Daoy (cell line): ENCODE measurements at places on chromosomes 11 and 22. TPM values are rescaled to one million over a fixed set of nuclear protein-coding genes. Genes with fewer than 3 reads are reported as not detected.

The TMPRSS5 gene
- 0.69 TPM in 1 of 2 replicates, not detected in the other for total RNA-seq

The IPO7 gene
- 69.4 and 72.7 TPM in 2 replicates for total RNA-seq

The MS4A2 gene
- not detected in 2 replicates for total RNA-seq

The YPEL1 gene
- total RNA-seq: 0.86 and 1.9 TPM in 2 replicates

DNA sequence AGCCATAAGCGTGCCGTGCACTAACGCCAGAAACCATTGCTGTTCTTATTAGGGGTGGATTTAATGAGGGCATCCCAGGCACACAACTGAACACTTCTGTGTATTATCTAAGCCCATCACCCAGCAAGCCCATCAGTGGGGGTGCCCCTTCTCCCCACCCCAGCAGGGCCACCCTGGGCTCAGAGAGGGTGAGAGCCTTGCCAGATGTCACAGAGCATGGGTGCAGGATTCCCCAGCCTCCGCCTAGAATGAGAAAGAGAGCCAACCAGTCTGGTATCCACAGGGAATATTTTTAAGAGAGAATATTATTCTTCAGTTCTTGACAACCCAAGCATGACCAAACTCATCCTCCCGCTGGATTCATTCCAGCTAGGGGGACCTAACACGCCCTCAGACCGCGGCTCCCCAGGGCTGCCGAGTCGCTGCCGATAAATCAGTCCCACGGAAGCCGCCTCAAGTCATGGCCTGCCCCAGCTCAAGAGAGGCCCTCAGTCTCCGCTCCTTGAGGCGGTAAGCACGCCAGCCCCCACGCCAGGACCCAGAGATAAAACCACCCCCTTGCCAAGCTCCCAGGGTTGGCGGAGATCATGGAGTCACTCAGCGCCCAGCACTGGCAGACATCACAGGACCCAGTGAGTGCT lies 47.2 kb downstream of the MN1 start:
- DNase-seq: peak; percentile 28

- no peak for DNase-seq
Observed at GRCh38 chr11:64232967-64233315, 1.4 kb upstream of the VEGFB start.

- no peak for DNase-seq
Observed at GRCh38 chr11:111627591-111627990, 25.3 kb downstream of the SIK2 start.

DNA sequence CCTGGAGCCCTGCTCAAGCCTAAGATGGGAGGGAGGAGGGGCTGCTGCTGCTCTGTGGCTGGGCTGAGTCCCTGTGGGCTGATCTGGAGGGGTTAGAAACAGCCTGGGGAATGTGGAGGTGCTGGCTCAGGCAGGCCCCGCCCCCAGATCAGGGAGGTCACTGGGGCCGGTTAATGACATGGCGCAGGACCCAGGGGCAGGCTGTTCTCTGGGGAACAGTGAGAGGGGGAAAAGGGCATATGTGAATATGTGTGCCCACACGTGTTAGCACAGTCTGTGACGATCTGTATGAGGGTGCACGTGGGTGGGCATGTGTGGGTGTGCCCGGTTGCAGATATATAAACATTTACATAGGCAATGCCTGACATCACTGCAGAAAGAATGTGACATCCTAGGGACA lies 143.5 kb downstream of the MIAT start:
- DNase-seq: peak; percentile 38

DNA sequence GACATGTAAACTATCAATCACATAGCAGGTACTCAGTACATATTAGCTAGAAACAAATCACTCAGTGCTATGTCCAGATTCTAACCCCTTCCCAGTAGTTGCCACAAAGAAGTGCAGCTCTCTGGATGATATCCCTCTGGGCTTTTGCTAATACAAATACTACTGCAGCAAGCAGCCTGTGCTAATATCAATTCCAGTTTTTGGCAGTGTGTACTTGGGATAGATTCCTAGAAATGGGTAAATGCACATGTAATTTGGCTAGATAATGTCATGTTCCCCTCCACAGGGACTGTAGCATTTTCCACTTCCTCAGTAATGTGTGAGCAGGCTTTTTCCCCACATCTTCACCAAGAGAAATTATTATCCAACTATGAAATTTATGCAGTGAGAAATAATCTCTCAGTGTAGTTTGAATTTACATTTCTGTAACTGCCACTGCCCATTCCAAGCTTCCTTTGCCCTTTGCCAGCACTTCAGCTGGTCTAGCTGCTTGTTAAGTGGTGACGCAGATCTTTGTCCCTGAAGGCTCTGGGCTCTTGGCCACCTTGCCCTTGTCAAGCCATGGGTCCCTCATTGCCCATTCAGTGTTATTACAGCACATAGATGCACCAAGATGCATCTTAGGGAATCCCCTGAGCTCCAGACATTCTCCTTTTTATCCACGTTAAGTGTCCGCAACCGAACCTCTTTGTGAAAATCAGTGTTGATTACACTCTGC lies 107.1 kb upstream of the CLPB start:
- no peak for DNase-seq

The PLEKHB1 gene
- total RNA-seq: not detected in 2 replicates

- DNase-seq: no peak
Observed at GRCh38 chr22:19784384-19785175, 24.0 kb downstream of the TBX1 start.

DNA sequence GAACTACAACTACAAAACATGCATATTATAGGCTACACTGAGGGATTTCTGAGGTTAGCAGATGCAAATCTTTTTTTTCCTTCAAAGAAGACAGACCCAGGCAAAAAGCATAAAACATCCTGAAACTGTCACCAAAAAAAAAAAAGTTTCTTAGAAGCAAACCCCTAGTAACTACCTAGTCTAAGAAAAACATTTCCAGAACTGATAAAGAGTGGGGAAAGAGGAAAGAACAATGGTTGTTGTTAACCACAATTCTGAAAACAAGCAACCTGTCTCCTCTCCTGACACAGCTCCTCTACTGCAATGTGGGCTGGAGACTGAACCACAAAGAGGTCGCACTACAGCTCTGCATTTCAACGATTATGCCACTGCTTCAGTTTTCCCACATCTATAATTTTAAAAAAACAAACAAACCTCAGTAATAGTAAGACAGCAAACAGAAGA lies 15.0 kb downstream of the DENND5A start:
- DNase-seq: peak; percentile 19

- no peak for DNase-seq
Observed at GRCh38 chr11:11395126-11395525, 42.1 kb upstream of the CSNK2A3 start.

DNA sequence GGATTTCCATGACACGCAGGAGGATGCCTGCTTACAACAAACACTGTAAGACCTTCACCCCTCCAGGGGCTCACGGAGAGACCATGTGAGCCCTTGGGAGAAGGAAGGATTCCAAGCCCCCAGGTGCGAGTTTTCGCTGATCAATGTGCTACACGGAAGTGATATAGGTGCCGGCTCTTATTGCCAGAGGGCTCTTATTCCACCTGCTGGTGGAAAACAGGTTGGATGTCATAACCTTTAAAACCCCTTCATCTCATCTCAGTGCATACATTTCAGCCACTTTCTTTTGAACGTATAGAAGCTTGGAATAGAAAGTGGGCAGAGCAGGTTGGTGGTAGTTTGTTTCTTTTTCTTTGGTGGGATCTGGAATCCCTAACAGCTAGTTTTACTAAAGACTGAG lies 25.8 kb downstream of the LAYN start:
- no peak for DNase-seq

- DNase-seq: peak; percentile 73
Observed at GRCh38 chr11:130511765-130512164, 63.3 kb downstream of the ADAMTS15 start.

The UPK3A gene
- not detected in 2 replicates for total RNA-seq

DNA sequence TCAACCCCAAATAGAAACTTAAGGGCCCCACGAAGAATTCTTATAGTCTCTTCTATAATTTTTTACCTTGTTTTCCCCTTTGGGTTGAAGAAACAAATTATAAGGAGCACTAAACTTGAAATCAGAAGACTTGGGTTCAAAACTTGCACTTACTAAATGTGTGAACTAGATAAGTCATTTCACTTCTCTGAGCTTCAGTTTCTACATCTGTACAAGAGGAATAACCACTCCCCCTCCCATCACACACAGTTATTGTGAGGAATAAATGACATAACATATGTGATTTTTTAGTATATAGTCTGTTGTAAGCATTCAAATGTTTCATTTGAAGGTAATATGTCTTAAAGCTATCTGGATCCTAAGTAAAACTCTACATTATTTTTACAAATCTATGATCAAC lies 78.8 kb downstream of the LIF start:
- DNase-seq: no peak

GRCh38 chr22:45968751-45969413 lies 8.1 kb downstream of the WNT7B start:
- DNase-seq: peak; percentile 99

- peak; percentile 86 for DNase-seq
Observed at GRCh38 chr22:35648066-35649025, at the start of gene APOL6. APOL6 (plus strand) TSS chr22:35648446; CDS start chr22:35656426, 7,980 bp downstream.

DNA sequence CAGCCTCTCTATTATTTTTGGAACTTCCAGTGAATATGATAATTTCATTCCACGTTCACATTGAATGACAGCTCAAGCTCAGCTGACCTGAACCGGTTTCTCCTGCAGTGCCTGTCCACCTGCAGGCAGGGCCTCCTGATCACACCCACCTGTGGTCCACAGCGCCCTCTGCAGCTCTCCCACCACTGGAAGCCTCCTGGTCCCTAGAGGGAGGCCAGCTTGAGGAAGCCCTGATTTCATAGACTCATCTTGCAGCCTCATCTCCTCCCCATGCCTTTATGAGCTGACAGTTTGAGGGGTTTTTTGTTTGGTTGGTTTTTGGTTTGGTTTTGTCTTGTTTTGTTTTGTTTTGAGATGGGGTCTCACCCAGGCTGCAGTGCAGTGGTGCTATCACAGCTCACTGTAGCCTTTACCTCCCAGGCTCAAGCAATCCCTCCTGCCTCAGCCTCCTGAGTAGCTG lies 29.9 kb upstream of the MALAT1 start:
- peak; percentile 58 for DNase-seq

- no peak for DNase-seq
Observed at GRCh38 chr11:8370812-8371515, 107.3 kb upstream of the LMO1 start.

- peak; percentile 67 for DNase-seq
Observed at GRCh38 chr11:8649361-8649760, 33.1 kb downstream of the TRIM66 start.

GRCh38 chr11:96295369-96295768 lies 47.6 kb downstream of the MAML2 start:
- DNase-seq: no peak

GRCh38 chr11:120875986-120876385 lies 147.9 kb upstream of the TBCEL start:
- DNase-seq: no peak

DNA sequence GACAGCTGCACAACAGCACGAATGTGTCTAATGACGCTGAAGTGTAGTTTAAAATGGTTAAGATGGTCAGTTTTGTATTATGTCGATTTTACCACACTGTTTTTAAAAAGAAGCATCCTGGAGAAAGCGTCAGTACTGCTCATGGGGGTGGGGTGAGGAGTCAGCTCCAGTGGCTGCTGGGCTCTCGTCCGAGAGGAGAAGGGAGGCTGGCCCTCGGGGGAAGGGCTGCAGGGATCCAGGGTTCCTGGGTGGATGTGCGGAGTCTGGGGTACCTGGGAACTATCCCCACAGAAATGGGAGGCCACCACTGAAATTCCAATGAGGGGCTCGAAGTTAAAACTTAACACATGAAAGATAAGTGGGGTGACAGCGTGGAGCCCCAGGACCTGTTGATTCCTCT lies 11.9 kb downstream of the C11orf21 start:
- no peak for DNase-seq

The HBB gene
- not detected in 2 replicates for total RNA-seq

The SEZ6L gene
- not detected in 2 replicates for total RNA-seq

- no peak for DNase-seq
Observed at GRCh38 chr11:79694368-79694767, 253.5 kb upstream of the TENM4 start.

DNA sequence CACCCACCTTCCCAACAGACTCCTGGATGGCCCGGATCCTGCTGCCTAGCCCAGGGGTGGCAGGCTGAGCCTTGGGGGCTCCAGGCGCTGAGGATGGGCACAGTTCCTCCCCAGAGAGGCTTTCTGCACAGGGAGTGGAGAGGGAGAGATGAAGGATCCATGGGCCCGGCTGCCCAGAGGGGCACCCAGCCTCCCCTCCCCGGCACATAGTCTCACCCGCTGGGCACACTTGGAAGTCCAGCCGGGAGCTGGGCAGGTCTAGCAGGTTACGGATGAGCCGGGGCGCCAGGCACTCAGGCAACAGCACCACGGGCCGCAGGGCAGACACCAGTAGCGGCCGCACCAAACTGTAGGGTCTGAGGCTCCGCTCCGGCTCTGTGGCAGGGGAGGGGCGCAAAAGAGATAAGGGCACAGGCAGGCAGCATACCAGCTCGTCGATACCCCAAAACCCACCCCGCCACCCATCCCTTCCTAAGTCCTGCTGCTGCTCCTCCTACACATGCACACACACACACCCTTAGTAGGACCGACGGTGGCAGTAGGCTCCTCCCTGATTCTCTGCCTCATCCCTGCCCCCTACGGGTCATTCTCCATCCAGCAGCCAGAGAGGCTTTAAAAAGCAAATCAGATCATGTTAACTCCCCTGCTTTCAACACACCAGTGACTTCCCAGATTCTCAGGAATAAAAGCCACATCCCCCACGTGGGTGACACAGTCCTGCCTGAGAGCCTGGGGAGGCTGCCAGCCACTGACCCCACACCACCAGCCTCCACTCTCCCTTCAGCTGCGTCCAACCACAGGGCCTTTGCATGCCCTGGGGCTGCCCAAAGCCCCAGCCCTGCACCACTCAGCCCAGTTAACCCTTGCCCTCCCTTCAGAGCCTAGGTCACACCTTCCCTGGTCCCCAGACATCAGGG lies 6.5 kb upstream of the MFNG start:
- peak; percentile 45 for DNase-seq

The P2RX6 gene
- total RNA-seq: 1.3 and 1.6 TPM in 2 replicates

DNA sequence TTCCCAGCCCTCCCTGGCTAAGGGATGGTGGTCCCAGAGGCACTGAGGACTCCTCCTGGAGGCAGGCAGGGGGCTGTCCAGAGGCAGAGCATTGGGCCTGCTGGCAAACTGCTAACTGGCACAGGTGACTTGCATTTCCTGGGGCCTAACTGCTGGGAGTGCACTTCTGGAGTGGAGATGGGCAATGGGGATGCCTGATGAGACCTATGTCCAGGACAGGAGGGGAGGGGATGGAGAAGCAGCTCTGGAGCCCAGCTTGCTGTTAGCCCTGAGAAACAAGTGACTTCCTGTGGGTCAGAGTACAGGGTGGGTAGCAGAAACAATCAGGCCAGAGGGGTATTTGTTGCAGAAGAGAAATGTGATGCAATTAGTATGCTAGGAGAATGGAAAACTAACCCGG lies 253.2 kb downstream of the ST3GAL4 start:
- DNase-seq: no peak

GRCh38 chr22:47279337-47279736 lies 516.9 kb downstream of the TBC1D22A start:
- DNase-seq: no peak

DNA sequence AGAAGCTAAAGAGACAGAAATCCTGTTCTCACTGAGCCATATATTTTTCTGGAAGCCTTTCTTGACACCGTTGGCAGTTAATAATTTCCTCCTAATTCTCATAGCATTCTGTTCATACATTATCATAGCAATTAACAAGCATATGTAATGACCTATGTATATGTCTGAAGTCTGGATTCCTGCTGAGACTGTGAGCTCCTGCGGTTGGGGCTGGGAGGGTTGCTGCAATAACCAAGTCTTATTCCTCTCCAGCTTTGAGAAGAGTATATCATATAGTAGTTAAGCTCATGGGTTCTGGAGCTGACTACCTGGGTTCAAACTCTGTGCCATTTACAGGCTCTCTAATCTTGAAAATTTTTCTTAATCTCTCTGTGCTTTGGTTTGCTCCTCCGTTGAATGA lies 175.2 kb downstream of the MAML2 start:
- no peak for DNase-seq
